ENCODE measurements at places on chromosomes 5 and 9.
A peak's percentile ranks its signal among the peaks of the same experiment; 100 is the strongest.

DNA sequence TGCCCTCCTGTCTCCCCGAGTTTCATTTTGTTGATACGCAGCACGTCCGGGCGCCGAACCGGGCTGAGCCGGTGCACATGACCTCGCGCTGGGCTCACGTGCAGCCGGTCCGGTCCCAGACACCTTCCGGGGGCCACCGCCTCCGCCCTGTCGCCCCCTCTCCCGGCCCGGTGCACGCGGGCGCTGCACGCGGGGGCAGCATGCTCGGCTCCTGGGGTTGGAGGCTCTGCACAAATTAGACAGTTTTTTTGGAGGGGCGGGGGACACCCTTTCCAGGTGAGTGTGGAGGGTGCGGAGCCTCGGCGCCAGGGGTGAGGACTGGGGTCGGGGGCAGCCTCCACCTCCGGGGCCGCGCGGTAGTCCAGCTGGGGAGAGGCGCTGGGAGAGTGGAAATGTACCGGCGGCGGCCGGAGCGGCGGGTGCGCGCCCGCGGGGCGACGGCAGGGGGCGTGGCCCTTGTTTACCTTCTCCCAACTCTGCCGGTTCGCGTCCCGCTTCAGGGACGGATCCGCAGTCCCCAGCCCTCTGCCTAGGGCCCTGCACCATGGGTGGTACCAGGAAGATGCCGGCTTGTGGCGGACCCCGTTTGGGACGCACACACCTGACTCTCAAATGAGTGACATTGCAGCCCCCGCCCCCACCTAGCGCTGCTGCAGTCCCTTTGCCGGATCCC, 1.1 kb downstream of the JADE2 start:
- peak; percentile 55 for DNase-seq

GRCh38 chr5:80387063-80387768, 20.6 kb upstream of the ZFYVE16 start:
- no peak for DNase-seq

GRCh38 chr9:134378901-134379338, 52.7 kb downstream of the RXRA start:
- no peak for DNase-seq

DNA sequence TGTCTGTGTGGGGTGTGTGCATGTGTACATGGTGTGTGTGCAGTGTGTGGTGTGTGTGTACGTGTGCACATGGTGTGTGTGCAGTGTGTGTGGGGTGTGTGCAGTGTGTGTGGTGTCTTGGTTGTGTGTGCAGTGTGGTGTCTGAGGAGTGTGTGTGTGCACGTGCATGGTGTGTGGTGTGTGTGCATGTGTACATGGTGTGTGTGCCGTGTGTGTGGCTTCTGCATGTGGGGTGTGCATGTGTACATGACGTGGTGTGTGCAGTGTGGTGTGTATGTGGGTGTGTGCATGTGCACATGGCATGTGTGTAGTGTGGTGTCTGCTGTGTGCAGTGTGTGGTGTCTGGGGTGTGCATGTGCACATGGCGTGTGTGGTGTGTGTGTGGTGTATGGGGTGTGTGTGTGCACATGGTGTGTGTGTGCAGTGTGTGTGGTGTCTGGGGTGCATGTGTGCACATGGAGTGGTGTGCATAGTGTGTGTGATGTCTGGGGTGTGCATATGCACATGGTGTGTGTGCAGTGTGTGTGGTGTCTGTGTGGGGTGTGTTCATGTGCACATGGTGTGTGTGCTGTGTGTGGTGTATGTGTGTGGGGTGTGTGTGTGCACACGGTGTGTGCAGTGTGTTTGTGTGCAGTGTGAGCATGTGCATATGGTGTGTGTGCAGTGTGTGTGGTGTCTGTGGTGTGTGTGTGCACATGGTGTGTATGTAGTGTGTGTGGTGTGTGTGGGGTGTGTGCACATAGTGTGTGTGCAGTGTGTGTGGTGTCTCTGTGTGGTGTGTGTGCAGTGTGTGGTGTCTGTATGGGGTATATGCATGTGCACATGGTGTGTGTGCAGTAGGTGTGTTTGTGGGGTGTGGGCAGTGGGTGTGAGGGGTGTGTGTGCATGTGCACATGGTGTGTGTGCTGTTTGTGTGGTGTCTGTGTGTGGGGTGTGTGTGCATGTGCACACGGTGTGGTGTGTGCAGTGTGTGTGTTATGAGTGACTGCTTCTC, 40.6 kb upstream of the ZNG1F start:
- DNase-seq = no peak

- no peak for DNase-seq
Observed at GRCh38 chr9:14056316-14056861, 257.6 kb downstream of the NFIB start.

- DNase-seq = no peak
Observed at GRCh38 chr5:73796164-73797131, 170.5 kb downstream of the ARHGEF28 start.

DNA sequence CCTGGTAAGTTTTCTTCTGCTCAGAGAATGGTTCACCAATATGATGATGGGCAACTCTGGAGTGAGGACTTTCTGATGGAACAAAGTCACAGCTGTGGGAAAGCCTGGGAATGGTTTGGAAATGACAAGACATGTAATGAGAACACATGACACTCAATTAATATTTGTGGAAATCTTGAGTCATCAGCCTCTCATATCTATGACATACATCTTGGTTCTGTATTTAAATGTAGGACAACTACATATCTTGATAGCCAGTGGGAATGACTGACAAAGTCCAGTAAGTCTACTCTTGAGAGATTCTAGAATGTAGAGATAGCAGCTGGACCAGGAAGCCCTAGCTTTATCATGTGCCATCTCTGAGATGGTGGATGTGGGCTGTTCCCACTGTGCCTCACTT, 85.5 kb downstream of the PALM2AKAP2 start:
- DNase-seq = no peak

DNA sequence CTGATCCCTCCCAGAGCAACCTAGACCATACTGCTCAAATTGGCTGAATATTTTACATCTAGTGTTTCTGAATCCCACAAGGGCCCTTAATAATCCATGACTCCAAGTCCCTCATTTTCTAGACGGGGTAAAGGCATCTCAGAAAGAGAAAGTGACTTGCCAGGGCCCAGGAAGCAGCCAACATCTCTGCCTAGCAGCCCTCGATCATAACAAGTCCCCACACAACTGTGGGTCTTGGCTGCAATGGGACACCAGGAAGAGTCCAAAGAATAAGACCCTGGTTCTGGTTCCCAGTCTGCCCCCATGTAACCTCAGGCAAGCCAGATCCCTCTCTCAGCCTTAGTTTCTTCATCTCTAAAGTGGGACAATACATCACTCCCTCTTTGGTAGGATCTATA, 6.3 kb downstream of the ANXA6 start:
- no peak for DNase-seq

DNA sequence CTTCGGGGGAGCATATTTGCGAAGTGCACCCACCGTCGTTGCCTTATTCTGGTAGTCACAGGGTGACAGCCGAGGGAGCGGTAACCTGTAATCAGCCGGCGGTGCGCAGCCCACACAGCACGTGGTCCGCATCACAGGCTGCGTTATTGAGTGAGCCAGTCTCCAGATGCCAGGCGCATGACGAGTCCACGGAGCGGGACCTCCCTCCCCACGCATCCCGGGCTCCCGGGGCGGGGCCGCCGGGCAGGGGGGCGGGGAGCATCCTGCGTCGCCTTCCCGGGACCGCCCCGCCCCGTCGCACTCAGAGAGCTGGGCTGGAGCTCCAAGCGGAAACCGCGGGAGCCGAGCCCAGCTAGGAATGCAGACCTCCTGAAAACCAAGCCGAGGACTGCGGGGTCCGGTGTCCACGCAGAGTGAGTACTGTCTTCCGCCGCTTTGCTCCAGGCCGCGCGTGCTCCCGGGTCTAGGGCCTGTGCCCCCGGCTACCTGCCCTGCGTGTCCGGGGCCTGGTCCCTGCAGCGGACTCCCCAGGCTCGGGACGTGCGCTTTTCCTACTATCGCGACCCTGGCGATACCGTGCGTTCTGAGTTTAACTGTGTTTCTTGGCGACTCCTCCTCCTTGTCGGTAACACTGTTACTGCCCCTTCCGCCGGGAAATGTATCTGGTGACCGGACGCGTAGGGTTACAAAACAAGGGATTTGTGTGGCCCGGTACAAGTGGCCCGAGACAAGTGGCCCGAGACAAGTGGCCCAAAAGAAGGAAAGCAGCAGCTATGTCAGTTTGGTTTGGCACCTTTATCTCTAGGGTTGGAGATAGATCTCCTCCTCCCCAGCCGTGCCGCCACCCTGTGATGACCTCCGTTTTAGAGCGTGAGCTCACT, 40.6 kb downstream of the CAST start:
- DNase-seq = peak; percentile 75

DNA sequence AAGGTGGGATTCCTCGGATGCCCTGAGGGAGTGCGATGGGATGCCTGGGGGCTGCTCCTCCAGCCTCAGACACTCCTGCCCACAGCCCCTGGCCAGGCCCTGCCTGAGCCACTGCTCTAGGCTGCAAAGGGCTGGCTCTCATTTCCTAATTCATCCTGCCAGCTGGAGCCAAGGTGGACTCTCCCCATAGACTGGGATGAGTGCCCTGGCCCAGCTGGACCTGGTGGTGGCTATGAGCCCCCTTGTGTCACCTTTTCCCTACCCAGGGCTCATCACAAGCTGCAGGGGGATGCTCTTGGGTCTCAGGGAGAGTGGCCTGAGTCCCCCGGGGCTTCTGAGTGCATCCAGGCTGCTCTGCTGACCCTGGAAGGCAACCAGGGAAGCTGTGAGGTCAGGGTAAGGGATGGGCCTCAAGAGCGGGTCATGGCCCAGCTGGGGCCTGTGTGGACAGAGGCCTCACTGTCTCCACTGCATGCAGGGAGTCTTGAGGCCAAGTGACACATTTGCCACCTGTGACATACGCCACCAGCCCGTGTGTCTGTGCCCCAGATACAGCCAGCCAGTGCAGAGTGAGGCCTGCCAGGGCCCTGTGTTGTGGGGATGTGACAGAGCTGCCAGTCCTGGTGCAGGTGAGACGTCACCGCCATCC, 102.7 kb upstream of the IER5L start:
- DNase-seq = no peak

- no peak for DNase-seq
Observed at GRCh38 chr5:59767211-59767605, 126.3 kb downstream of the PDE4D start.

DNA sequence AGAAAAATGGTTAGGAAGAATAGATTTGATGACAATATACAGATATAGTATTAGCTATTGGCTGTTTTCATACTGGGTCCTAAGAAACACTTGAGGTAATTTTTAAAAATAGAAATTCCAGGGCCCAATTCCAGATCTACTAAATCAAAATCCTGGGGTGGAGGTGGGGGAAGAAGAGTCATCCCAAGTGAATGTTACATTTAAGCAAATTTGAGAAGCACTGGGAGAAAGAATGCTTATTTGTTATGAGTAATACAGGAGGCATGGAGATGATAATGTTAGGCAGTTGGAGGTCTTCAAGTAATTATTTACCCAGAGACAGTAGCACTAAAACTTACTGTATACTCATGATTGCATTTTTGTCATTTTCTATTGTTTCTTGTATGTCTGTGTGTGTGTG, 93.0 kb upstream of the DAB2 start:
- no peak for DNase-seq

GRCh38 chr5:138351056-138351455, 1.4 kb upstream of the KDM3B start:
- DNase-seq = no peak

GRCh38 chr5:169781420-169782345, 144.6 kb downstream of the DOCK2 start:
- no peak for DNase-seq

DNA sequence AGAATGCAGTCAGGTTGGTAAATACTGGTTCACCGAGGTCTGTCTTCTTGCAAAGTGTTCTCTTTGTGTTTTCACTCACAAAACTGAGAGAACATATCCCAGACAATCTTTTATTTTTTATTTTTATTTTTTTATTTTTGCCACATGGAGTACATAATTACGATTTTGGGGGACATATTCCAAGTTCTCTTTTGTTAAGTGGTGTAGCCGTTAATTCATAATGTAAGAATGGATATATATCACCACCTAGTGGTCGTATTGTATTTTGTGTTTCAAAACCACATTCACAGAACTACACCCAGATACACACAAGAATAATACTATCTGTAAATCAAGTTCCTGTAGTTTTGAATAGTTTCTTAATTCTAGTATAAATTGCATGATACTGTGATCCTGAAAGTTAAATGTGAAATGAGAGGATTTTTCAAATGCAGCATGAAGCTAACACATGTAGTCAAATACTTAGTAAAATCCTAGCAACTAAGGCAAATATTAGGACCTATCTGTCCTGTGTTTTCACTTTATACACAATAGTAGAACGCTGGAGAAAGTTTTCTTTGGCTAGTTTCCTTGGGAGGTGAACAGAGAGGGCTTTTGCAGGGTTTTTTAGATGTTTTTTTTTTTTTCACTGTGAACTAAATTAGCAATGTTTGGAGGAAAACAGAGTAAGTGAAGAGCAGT, 92.7 kb downstream of the VCAN start:
- DNase-seq = peak; percentile 28

GRCh38 chr9:95981761-95982390, 106.4 kb downstream of the ERCC6L2 start:
- DNase-seq = no peak

DNA sequence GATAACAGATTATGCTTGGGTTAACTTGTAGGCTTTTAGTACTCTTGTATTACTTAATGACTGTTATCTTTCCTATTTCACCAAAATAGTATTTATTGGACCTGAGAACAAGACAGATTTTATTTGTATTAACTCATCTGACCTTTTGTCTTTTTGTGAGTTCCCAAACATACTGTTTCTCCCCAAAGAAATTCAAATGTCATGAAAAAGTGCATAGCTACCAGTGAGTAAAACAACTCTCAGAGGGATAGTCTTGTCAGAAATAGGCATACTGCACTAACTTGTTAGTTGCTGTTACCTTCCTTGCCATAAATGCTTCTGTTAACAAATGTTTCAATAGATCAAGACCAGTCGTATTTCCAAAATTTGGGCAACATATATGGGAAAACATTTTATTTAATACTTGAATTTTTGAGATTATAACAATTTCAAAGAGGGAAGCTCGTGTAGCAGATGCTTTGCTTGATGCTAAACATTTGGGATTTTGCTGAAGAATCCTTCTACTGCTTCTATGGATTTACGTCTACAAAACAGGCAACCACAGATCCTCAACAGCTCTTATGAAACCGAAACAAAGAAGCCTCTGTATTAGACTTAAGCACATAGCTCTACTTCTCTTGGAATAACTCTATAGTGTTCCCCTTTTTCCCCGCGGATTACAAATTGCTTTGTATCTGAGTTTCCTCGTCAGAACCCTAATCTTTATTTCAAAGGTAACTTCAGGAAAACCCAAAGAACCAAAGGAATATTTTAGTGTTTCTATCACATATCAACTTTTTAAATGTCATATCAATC, 248.8 kb downstream of the MCTP1 start:
- no peak for DNase-seq

GRCh38 chr9:115845648-115846312, 307.8 kb upstream of the PAPPA start:
- DNase-seq = no peak
